ENCODE measurements at places on chromosomes 3 and 15.

- no peak for DNase-seq
These were observed 354.8 kb upstream of the SLCO3A1 start for GRCh38 chr15:91498749-91499062.

- no peak for DNase-seq
These were observed 972.2 kb downstream of the OTOL1 start for GRCh38 chr3:162468791-162469190.

DNA sequence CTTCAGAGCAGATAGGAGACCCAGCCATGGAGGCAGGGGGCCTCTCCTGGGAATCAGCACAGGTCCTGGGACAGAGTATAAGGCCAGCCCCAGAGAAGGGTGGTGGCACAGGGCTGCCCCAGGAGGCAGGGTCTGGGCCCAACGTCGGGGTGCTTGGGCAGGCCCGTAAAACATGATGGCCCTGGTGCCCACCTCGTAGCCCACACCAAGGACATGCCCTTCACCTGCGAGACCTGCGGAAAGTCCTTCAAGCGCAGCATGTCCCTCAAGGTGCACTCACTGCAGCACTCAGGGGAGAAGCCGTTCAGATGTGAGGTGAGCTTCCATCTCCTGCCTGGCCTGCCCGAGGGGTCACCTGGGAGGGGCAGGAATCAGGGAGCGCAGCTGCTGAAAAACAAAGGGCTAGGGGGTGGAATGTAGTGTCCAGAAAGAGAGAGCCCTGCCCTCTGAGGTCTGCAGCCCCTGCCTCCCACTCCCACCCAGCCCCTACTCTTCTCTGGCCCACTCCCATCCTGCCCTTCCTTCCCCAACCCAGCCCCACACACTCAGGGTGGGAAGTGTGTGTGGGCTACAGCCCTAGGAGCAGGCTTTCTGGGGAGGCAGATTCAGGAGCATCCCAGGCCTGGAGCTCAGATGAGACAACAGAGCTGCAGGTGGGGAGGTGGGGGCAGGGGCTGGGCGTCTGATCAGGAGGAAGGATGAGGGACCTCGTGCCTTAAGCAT is 9.5 kb downstream of the ZBTB47 start:
- no peak for DNase-seq

- peak; percentile 18 for DNase-seq
These were observed 36.1 kb downstream of the SCN5A start for GRCh38 chr3:38613426-38613825.

DNA sequence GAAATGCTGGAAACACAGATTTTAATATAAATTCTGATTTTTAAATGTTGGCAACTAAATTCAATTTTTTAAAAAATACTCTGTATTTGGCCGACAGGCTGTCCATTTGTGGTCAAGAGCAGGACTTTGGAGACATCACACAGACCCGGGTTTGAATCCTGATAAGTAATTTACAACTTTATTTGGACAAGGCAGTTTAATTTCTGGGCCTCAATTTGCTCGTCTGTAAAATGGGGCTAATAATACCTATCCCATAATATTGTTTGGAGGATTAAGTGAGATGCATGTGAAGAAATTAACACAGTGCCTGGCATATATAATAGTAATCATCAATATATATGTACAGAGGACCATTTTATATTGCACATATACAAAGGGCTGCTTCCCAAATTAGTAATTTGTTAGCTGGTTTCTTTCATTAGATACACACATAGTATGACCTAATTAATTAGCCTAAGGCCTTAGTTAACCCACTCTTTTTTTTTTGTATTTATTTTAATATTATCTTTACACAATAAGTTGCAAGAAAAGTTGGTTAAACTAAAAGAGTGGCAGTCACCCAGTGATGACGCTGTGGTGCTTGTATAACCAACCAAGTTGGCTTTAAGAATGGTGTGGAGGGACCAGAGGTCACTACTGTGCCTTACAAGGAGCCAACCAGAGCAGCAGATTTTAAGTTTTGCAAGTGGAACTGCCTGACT is 665 bp downstream of the PIGB start:
- DNase-seq: no peak

GRCh38 chr3:8136553-8136952 is 365.1 kb upstream of the LMCD1 start:
- no peak for DNase-seq

DNA sequence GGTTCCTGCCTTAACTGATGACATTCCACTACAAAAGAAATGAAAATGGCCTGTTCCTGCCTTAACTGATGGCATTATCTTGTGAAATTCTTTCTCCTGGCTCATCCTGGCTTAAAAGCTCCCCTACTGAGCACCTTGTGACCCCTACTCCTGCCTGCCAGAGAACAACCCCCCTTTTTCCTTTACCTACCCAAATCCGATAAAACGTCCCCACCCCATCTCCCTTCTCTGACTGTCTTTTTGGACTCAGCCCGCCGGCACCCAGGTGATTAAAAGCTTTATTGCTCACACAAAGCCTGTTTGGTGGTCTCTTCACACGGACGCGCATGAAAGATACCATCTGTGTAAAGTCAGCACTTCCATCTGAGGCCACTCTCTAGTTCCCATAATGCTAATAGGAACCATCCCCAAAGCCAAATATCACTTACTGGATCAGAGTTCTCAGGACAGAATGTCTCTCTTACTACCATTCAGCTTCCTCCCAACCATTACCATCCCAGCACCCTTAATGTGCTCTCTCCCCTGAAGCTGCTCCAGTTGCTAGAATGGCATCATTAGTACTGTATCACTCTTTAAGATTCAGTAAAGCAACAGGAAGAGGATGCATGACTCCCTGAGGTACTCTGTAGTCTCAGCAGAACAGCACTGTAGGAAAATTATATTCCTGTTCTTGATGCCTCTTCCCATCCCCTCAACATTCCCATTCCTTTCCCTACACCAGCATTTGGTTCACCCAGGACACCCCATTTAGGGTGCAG is 2.3 kb upstream of the HRG start:
- DNase-seq: no peak

DNA sequence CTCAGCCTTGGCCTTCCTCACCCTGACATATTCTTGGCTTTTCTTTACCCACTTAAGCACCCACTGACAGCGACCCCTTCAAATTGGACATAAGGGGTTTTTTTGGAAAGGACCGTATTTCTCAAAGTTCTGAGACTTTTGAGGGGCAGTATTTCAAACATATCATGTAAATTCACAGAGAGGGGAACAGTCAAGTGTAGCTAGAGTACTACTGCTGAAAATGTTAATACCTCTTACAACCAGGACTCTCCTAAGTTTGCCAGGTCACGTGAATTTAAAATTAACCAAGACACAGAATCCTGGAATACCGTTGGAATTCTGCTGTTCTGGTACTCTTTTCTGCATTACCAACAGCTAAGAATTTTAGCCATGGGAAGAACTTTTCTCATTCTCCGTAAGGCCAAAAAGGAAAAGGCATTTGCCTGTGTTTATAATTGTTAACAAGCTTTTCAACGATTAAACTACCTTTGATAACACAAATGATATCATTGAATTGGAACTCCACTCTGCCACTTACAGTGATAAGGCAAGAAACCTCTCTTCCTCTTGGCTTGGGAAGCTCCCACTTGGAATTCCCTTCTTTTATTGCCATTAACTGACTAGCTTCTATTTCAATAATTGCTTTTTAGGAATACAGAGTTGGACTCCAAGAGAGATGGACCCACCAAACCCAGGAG is 597 bp upstream of the GBE1 start:
- DNase-seq: no peak

DNA sequence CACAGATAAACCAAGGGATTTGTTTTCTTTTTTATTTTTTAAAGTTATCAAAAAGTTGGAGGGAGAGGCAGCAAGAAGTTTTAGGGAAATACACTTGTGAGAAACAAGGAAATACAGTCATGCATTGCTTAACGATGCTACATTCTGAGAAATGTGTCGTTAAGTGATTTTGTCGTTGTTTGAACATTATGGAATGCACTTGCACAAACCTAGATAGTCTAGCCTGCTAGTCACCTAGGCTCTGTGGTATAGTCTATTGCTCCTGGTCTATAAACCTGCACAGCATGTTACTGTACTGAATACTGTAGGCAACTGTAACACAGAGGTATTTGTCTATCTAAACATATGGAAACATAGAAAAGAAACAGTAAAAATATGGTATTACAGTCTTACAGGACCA is 2.0 kb upstream of the NFKBIZ start:
- DNase-seq: no peak

DNA sequence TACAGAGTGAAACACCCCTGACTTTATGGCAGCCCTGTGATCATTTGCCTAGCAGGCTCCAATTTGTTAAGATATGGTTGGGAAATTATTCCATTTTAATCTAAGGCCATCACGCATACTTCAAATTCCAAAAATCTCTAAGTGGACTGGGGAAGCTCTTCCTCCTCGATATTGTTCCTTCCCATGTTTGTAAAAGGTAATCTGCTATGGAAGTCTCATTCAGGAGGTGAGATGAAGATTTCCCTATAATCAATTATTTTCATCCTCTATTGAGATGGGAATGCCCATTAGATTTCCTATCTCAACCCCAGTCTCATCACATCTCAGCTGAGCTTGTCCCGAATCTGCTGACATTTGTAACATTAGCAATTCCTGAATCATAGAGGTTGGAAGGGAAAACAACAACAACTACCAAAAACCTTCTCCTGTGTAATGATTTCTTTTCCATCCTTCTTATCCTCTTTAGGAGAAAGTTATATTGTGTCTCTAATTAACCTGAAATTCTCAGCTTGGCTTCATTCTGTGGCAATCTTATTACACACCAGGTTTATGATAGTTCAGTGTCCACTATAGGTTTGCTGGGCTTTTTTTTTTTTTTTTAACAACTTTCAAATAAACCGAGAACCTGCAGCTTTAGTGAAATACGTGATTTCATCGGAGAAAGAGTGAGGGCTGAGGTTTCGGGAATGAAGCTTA is 2.2 kb upstream of the NR2F2 start:
- DNase-seq: no peak

GRCh38 chr3:48543271-48543866 is 13.2 kb downstream of the PFKFB4 start:
- no peak for DNase-seq

GRCh38 chr3:194142156-194142910 is 6.4 kb downstream of the HES1 start:
- no peak for DNase-seq

GRCh38 chr3:23810343-23811184 is 4.8 kb downstream of the UBE2E1 start:
- peak; percentile 70 for DNase-seq

DNA sequence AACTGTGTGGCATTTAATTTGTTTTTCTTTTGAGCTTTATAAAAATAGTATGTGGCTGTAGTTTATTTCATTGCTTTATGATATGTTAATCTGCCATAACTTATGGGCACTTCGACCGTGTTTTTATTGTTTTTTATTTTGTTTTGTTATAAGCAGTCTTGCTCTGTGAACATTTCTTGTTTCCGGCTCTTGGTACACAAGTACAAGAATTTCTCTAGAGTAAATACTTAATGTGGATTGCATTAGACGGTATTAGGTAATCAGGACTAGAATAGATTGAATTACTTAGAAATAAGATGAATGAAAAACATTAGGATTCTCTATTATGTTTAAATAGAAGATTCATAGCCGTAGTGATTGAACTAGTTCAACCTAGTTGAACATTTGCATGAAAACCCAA is 2.1 kb downstream of the ZFAND6 start:
- DNase-seq: no peak

- no peak for DNase-seq
These were observed 53.8 kb upstream of the PLAAT1 start for GRCh38 chr3:193187070-193187722.

DNA sequence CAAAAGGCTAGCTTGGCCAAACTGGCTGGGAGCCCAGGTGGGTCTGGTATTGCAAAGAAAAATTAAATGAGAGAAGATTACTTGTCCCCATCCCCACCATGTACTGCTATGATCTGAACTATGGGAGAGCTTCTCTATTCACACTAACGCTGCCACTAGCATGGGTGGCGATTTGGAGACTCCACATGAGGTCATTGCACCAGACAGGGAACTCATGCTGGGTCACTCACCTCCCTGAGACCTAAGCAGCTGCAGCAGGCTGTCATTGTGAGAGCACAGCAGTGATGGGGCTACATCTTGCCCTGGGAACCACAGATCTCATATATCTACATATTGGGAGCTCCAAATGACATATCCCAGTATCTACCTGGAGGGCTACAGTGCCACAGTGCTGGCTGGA is 36.3 kb upstream of the NECTIN3 start:
- no peak for DNase-seq

DNA sequence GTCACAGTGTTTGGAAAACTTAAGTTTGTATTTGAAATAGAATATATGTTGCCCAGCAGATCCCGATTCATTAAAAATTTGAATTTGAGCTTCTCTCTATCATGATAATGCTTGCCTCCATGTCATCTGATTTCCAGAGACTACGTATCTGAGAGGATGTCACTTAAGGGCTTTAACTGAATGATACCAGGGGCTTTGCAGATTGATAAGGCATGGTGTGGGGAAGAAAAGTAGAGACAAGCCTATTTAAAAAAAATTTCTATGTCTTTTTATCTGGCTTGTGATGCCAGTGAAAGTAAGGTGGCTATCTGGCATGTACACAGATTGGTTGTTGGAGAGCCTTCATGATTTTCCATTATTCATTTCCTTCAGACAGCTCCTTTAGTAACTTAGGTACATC is 72.7 kb downstream of the UBE2E2 start:
- no peak for DNase-seq

GRCh38 chr3:46489875-46490274 is 7.9 kb upstream of the RTP3 start:
- no peak for DNase-seq

DNA sequence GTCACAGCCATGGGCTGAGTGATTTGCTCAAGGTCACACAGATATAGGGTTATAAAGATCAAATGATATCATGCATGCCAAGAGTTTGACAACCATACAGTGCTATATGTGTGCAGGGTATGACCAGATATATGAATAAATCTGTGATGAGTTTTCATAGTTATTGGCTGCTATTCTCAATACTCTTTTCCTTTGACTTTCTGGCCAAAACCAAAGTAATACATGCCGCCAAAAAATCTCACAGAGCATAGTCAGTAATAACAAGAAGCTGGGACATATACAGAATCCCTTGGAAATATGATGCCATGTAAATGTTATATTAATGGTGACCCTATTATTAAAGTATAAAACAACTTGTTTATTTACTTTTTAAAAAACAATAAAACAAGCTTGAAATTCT is 11.6 kb upstream of the TSC22D2 start:
- no peak for DNase-seq

GRCh38 chr3:108757404-108757982 is at the start of gene RETNLB:
Gene RETNLB (minus strand): TSS chr3:108757410. CDS start chr3:108757185, 225 bp downstream.
- DNase-seq: no peak
